Testis (tissue), 5 donors: ENCODE measurements at places on chromosomes 12 and 14.

DNA sequence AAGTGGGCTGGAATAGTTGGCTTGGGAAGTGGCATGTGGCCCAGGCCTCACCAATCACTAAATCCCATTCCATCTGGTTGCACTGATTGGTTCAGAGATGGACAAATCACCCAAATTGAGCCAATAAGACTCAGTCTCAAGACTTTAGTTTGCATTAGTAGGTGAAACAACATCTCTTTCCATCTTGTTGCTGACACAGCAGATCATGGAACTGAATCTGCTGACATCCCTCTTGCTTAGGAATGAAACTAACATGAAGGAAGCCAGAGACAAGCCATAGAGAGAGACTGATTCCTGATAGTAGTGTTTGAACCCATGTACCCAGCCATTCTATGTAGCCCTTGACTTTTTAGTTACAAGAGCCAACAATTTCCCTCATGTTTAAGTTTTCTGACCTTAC, 307.0 kb downstream of the GLT1D1 start:
- H3K36me3 ChIP-seq, result no peaks in the 10 kb centered on the region
- H3K27me3 ChIP-seq, result no peaks in the 10 kb centered on the region
- no peak overlapping the region for H3K4me3 ChIP-seq

DNA sequence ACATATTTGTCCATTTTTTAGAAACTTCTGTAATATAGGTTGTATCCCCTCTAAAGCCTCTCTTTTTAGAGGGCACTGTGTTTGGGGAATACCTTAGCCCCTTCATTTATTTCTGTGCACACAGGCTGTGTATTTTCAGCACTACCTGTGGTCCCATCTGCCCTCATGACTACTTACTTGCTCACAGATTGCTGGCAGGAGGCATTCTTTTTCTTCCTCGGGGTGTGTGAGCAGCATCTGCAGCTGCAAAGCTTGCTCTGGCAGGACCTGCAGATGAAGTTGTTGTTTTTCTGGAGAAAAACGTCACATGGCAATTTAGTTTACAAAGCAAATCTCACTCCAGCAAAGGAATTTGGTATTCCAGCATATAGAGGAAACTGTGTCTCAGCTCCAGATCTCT, 24.3 kb downstream of the ANG start:
- H3K36me3 ChIP-seq, result no peaks in the 10 kb centered on the region
- no peak overlapping the region for H3K27ac ChIP-seq
- H3K4me1 ChIP-seq, result no peaks in the 10 kb centered on the region
- no peak overlapping the region for H3K4me3 ChIP-seq

DNA sequence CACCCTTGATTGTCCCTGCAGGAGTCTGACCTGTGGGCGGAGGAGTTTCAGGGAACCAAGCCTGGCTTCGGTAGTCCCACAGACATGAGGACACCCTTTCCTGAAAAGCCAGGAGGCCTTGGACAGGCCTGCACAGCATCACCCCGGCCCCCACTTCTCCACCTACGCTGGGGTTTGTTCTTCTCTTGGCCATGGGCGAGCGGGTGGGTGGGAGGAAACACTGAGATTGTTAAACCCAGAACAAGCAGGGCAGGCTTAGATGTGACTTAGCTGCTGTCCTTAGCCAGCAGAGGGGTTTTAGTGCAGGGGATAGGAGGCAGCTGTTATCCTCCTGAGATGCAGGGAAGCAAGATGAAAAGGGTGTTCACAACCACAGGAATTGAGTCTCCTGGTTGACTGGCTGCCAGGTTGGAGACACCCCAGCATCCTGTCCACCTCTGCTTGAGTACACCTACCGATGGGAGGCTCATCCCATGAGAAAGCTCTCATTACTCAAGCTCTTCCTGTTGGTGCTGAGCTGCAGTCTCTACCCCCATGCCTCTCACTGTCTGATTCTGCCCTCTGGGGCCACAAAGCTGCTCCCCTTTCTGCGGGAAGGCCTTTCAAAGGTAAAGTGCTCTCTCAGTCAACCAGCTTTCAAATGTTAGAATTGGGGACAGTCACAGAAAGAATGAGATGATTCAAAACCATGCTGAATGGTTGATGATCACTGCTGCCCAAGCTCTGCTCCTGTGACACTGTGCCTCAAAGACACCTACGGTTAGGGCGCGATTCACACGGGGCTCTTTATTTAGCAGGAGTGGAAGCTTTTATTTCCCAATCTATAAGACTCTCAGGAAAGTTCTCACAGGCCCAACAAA, 86.3 kb downstream of the IRF2BPL start:
- no peaks in the 10 kb centered on the region for H3K36me3 ChIP-seq
- H3K4me3 ChIP-seq, result no peak overlapping the region
- H3K27ac ChIP-seq, result no peak overlapping the region
- no peak for DNase-seq
- H3K27me3 ChIP-seq, result no peaks in the 10 kb centered on the region

GRCh38 chr14:85416771-85417170, 113.2 kb upstream of the FLRT2 start:
- H3K36me3 ChIP-seq, result no peaks in the 10 kb centered on the region
- H3K4me1 ChIP-seq, result no peaks in the 10 kb centered on the region
- H3K27me3 ChIP-seq, result no peaks in the 10 kb centered on the region
- H3K4me3 ChIP-seq, result no peak overlapping the region

GRCh38 chr12:12214635-12215131, 52.2 kb downstream of the LRP6 start:
- H3K27ac ChIP-seq, result no peak overlapping the region
- peaks cover 8% of the 10 kb centered on the region for H3K4me1 ChIP-seq
- H3K27me3 ChIP-seq, result no peaks in the 10 kb centered on the region
